NCI-H1417 (cell line): ENCODE measurements at places on chromosomes 5 and 9.

- DNase-seq, result no peak
Measured at GRCh38 chr5:84260140-84260539, 124.5 kb downstream of the EDIL3 start.

DNA sequence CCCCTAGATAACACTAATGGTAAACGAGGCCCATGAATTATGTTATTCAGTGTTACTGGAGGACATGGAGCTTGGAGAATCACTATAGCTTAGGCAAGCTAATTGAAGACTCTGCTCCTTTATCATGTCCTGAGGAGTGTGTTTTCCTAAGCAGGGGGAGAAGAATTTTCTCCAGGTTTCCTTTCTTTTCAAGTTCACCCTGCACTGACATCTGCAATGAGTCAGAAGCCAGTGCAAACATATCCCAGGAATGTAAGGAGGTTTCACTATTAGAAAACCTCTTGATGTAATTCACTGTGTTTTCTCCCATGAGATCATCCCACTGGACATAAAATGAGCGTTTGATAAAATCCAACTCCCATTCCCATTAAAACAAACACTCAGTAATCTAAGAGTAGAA is 75.6 kb downstream of the DMRT2 start:
- no peak for DNase-seq

- DNase-seq, result no peak
Measured at GRCh38 chr5:119370486-119370885, 14.7 kb downstream of the TNFAIP8 start.

DNA sequence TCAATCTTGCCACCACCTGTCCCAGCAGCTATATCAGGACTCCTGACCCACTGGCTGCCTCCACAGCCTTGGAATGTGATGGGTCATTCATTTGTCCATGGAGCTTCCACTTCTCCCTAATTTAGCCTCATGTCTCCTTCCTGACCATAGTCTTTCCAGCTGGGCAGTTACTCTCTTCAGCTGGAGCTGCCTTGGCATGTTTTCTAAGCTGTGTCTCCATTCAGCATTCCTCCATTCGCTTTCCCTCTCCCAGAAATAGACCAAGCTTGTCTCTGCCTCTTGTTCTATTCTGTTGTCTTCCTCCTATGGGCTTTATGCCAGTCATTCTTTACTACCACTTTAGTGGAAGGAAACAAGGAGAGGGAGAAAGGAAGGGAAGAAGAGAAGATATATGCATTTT is 5.3 kb upstream of the CTXN3 start:
- no peak for DNase-seq

GRCh38 chr9:69012696-69013381 is 1.1 kb downstream of the PRKACG start:
- DNase-seq, result no peak

GRCh38 chr5:138503487-138504270 is 38.4 kb downstream of the EGR1 start:
- peak; percentile 22 for DNase-seq

DNA sequence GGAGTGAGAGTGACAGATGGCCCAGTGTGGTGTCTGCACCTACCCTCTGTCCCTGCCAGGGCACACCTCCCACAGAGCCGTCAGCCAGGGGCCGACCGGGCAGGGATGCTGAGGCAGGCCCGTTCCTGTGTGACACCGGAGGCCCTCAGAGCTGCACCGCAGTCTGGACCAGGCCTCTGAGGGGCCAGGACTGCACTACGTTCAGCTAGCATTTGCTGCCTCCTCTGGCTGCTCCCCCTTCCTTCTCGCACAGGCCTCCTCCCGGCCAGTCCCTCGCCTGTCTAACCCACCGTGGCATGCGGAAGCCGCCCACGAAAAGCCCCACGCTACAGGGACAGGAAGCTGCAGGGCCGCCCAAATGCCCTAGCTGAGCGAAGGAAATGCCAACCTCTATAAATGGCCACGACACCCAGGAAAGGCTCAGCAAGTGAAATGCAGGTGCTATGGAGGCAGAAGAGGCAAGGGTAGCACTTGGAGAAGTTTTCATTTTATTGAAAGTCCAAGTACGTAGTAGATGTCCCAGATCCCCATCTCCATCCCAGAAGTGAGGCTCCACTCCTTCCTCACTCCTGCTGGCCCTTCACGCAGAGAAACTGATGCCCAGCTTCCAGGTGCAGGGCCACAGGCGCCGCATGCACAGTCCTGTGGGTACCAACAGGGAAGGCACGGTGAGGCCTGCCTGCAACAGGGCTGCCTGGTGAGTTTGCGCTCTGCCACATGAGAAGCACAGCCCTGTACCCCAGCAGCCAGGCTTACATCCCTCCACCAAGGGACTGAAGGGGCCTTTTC is 38.7 kb downstream of the MAPK9 start:
- DNase-seq, result no peak

DNA sequence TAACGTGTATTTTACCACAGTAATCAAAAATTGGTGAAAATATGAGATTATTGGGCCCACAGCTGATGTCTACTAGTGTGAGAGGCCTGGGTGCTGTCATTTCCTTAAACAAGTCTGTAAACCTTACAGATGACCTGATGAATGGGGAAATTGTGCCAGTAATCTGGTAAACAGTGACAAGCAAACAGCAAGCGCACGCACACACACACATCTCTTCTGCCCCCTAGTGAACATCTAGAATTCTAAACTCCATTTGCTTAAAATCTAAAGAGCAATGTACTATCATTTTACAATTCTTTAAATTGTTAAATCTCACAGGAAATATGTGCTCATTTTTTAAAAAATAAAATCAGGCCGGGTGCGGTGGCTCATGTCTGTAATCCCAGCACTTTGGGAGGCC is 7.5 kb upstream of the RAPGEF1 start:
- DNase-seq, result no peak

- DNase-seq, result no peak
Measured at GRCh38 chr9:135070964-135071735, 16.3 kb upstream of the OLFM1 start.

- no peak for DNase-seq
Measured at GRCh38 chr5:39164529-39165402, 54.6 kb downstream of the FYB1 start.

GRCh38 chr9:16705111-16705604 is 165.3 kb downstream of the BNC2 start:
- DNase-seq, result no peak

DNA sequence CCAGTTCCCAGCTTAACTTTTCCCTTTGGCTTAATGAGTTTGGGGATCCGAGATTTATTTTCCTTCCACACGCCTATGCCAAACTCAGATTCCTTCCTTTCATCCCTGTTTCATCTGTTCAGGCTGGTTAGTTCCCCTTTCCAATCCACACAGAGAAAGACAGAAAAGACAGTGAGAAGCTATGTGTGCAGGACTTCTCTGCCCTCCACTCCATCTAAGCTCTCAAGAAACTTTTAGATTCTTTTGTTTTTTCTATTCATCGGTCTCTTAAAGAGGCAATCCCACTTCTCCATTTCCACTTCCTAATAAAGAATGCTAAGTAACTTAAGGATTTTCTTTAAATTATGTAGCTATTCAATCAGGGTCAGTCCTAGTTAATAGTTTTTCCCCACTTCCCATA is 11.2 kb downstream of the ITGA1 start:
- DNase-seq, result no peak

DNA sequence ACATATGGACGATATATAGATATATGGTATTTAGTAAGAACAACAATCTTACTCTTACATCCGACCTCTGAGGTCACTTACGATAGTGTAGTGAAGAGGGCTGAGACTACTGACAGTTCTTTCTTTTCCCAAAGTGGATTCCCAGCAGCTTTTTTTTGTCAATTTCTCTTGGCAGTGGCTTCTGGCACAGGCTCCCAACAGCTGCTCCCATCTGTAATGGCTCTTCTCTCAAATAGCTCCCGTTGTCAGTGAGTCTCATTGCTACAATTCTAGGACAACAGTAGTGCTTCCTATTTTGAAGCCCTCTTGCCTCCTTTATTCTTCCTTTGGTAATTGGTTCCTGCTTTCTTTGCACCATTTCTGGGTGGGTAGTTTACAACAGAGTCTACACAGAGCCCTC is 68.4 kb downstream of the SLC25A46 start:
- DNase-seq, result no peak

GRCh38 chr9:128706671-128707381 is 4.5 kb downstream of the PKN3 start:
- no peak for DNase-seq

- no peak for DNase-seq
Measured at GRCh38 chr9:123406016-123406415, 50.0 kb downstream of the CRB2 start.

GRCh38 chr9:30943446-30944224 is 1440.8 kb upstream of the ACO1 start:
- DNase-seq, result no peak

GRCh38 chr9:133658442-133659431 is 22.6 kb downstream of the DBH start:
- DNase-seq, result peak; percentile 81

- no peak for DNase-seq
Measured at GRCh38 chr5:154648706-154649105, 106.5 kb upstream of the LARP1 start.

GRCh38 chr9:136140966-136141365 is 22.3 kb upstream of the TMEM250 start:
- peak; percentile 75 for DNase-seq

DNA sequence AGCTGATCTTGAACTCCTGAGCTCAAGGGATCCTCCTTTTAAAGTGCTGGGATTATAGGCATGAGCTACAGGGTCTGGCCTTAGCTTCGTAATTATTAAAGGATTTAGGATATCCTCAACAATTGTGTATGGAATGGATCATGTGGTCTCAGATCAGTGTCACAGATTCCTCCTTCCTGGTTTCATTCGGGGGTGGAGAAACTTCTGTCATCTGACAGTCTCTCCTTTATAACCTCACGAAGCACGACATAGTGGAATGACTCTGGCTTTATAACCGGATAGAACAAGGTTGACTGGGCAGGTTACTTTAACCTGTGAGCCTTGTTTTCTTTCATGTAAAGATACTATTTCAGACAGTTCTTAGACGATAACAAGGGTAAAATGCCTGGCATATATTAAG is 4.4 kb upstream of the GNG10 start:
- no peak for DNase-seq

GRCh38 chr5:76175051-76175666 is 92.0 kb downstream of the SV2C start:
- no peak for DNase-seq

GRCh38 chr9:137270929-137271695 is 6.4 kb upstream of the TOR4A start:
- no peak for DNase-seq

GRCh38 chr5:128019391-128019790 is 64.2 kb upstream of the SLC12A2 start:
- no peak for DNase-seq

GRCh38 chr9:92147030-92147851 is 32.0 kb upstream of the SPTLC1 start:
- peak; percentile 95 for DNase-seq

DNA sequence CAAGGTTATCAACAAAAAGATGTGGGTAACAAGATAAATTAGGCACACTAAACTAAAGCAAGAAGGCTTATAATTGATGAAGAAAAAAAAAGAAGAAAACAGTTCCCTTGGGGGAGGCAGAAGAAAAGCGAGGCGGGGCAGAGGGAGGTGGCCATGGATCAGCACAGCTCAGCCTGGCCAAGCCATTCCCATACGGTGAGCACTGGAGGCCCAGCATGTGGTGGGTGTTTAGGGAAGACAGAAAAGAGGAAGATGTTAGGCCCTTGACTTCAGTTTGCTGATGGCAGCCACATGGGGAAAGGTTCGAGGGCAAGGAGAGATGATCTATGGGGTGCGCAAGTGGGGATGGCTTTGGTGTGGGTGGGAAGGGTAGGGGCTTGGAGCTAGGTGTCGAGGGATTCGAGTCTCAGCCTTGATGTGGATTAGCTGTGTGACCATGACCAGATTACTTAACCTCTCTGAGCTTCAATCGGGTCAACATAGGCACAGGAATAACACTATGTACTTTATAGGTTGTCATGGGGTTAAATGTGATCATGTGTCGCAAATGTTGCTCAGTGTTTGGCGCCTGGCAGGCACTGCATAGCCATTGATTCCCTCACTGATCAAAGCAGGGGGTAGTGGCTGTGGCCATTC is 10.3 kb upstream of the STC2 start:
- DNase-seq, result no peak
